GDM1 (cell line): ENCODE measurements at places on chromosomes 12 and 14.

DNA sequence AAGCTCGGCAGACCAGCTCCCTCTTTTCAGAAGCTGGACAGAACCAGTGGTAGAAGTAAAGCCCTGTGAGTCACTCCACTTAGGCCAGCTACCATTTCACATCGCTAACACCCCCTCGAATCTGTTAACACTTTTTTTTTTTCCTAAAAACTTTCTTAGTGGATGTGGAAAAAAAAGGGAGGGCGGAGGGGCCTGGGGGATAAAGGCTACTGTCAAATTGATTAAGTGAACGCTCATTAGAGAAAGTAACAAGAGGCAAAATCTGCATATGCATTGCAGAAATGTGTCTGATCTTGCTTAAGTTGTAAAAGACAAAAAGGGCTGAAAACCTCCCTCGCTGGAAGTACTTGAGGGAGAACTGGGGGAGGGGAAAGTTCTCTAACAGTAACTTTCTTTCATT lies 86.6 kb upstream of the OTX2 start:
- no peak for DNase-seq

- no peak for DNase-seq
Observed at GRCh38 chr12:10268037-10268436, 39.6 kb upstream of the KLRD1 start.

DNA sequence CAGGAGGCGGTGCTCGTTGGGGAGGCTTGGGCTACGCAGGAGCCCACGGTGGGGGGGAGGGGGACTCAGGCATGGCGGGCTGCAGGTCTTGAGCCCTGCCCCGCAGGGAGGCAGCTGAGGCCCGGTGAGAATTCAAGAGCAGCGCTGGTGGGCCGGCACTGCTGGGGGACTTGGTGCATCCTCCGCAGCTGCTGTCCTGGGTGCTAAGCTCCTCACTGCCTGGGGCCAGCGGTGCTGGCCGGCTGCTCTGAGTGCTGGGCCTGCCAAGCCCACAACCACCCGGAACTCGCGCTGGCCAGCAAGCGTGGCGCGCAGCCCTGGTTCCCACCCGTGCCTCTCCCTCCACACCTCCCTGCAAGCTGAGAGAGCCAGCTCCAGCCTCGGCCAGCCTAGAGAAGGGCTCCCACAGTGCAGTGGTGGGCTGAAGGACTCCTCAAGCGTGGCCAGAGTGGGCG lies 3.2 kb downstream of the METTL25 start:
- no peak for DNase-seq

DNA sequence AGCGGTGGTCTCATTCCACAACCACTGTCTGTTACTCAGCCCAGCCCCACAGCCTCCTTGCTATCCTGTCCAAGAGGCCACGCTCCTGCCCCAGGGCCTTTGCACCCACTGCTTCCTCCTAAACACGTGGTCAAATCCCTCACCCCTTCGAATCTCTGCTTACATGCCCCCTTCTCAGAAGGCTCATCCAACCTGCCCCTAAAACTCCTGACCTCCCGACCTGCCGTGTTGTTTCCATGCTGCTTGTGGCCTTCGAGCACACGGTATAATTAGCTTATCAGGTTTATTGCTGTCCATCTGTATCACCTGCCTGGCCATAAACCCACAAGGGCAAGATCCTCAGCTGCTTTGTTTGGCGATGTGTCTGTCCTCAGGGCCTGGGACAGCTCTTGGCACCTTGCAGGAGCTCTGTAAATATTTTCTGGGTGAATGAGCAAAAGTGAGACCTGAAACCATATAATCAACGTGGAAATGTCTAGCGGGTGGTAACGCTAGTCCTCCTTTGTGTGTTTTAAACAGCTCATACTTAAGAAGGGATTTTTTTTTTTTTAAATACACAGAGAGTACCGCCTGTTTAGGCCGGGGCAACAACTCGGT lies 36.0 kb downstream of the SCARB1 start:
- no peak for DNase-seq

DNA sequence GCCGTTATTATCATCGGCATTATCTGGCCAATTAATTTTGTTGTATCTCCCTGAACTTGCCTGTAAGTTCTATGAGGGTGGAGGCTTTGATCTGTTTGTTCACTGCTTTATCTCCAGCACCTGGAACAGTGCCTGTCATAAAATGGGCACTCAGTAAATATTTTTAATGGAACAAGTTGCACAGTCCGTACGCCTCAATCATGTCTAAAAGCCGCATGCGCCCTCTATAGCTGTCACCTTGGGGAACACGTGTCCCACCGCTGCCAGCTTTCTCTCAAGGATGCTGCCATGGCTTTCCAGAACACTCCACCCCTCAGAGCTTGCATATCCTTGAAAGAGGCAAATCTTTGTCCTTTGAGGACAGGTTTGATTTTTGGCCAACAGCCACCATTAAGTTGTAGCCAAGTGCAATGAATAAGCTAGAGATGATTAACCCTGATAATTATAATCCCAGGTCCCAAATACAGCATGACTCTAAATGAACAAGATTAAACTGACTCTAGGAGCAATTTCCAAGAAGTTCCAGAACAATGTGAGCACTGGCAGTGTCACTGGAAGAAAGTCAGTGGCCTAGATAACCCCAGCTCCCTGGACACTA lies 55.1 kb downstream of the ERH start:
- DNase-seq, result no peak
